HuH-7.5 (cell line): ENCODE measurements at places on chromosomes 3 and 15.

GRCh38 chr15:70826634-70827033 lies 27.3 kb downstream of the LARP6 start:
- peak; percentile 42 for DNase-seq

DNA sequence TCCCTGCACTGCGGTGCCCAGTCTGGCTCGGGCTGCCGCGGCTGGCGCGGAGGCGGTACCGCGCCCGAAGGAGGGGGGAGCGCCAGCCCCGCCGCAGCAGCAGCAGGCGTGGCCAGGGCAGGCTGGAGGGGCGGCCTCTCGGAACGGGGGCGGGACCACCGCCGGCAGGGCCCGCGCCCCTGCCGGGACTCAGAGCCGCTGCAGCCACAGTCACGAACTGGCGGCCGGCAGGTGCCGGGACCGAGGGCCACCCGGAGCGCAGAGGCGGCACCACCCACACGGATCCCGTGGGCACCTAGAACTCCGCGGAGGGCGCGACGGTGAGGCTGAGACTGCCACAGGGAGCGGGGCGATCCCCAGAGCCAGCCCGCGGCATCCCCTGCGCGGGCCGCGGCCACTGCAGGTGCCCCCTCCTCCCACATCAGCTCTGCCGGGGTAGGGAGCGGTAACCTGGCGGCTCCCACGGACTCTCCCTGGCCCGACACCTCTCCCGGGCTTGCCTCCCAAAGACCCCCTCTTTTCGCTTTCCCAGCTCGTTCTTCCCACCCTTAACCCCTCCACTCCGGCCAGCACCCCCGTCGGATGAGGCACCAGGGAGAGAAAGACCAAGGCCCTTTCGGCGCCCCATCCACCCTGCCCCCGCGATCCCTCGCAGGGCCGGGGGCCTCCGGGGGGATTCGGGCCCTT lies at the start of gene VWA5B2:
TSS of gene VWA5B2 (plus strand) at position 192 of the 687 bp plus-strand sequence. CDS start 944 bp downstream, outside the sequence.
- peak; percentile 93 for DNase-seq

- no peak for DNase-seq
These were observed 79.8 kb upstream of the MDFIC2 start for GRCh38 chr3:70392227-70392626.

DNA sequence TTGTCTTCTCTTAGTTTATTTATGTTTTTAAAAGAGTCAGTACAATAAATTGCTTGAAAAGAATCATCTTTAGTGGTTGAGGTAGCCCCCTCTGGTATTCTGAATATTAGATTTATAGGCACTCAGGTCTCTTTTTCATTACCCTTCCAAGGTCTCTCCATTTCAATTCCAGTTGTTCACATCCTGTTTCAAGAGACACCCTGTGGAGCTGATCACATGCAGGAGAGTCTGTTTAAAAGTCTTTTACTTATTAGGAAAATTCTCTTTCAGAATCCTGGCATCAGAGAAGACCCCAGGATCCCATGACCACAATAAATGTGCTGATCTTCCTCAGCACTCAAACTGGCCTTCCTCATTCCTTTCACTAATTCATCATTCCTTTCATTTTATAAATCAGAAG lies 195.7 kb downstream of the ZIC4 start:
- DNase-seq, result no peak

DNA sequence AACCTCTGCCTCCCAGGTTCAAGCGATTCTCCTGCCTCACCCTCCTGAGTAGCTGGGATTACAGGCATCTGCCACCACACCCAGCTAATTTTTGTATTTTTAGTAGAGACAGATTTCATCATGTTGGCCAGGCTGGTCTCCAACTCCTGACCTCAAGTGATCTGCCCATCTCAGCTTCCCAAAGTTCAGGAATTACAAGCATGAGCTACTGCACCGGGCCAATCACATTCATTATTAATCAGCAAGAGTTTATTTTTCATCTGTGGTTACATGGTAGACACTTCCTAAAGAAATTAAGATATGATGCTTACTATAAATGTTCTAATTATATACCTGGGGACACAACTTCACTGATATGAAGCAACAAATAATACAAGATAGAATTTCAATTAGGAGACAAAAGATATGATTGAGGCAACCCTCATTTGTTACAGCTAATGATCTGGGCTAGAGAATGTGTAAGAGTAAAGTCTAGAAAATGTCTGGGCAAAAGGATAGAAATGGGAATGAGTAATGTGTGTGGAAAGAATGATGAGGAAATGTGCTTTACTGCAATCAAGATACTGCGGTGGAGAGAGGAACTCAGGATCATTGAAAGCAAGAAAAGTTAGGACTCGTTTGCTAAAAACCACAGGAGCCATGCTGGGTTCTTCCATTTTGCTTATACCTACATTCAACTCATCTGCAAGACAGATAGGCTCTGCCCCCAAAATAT lies 366.8 kb downstream of the ZIC1 start:
- no peak for DNase-seq

DNA sequence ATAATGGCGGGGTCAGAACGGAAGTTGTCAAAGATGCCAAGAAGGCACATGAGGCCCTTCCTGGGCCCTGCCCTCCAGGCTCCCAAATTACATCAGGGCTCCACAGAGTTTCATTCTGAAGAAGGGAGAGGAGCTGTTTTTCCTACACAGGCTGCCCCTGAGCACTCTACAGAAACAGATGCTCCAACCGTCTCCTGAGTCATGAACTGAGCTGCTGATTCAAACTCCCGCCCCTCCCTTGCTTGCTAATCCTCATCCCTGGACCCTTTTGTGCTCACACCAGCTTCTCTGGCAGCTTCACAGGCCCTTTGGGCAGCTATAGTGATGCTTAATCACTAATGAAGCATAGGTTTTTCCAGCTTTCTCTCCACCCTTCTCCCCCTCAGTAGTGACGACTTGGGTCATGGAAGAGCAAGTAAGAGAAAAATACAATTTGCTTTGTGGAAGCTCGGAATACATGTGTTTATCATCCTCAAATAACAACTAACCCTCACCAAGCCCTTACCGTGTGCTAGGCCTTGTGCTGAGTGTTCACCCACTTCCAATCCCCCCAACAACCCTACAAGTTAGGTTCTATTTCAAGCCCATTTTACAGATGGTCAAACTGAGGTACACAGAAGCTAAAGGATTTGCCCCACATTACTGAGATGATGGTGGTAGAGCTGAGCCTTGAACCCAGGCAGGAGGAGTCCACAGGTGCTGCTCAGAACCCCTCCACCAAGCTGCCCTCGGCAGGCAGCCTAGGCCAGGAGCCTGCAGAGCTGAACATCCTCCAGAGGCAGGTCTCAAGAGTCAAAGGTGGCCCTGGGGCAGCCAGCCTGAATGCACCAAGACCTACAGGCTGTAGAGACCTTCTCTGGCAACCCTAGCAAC lies 21.9 kb downstream of the MEGF11 start:
- no peak for DNase-seq

- DNase-seq, result no peak
These were observed 9.2 kb upstream of the ACSBG1 start for GRCh38 chr15:78243491-78243941.

DNA sequence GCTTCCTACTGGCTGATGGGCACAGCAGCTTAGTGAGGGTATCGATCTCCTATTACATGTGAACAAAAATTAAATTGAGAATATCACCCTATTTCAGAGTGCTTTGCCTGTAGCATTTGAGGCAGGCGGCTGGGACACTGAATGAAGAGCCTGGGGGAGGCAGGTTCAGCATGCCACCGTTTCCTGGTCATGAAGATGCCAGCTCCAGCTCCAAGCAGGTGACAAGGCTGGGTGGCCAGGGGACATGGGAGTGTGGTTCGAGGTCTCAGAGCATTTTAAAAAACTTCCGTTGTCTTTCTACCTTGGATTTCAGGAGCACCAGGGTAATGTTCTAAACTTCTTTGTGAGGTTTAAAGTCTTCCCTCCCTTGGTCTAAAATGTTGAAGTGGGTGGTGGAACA lies 158.2 kb downstream of the RPLP1 start:
- DNase-seq, result no peak

DNA sequence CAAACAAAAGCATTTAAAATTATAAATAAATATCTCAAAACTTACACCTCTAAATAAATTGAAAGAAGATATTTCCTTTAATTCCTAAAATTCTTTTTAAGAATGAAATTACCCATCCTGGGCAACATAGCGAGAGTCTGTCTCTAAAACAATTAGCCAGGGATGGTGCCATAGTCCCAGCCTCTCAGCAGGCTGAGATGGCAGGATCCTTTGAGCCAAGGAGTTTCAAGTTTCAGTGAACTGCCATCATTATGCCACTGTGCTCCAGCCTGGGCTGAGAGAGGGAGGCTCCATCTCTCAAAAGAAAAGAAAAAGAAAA lies 25.4 kb downstream of the AADAC start:
- no peak for DNase-seq

DNA sequence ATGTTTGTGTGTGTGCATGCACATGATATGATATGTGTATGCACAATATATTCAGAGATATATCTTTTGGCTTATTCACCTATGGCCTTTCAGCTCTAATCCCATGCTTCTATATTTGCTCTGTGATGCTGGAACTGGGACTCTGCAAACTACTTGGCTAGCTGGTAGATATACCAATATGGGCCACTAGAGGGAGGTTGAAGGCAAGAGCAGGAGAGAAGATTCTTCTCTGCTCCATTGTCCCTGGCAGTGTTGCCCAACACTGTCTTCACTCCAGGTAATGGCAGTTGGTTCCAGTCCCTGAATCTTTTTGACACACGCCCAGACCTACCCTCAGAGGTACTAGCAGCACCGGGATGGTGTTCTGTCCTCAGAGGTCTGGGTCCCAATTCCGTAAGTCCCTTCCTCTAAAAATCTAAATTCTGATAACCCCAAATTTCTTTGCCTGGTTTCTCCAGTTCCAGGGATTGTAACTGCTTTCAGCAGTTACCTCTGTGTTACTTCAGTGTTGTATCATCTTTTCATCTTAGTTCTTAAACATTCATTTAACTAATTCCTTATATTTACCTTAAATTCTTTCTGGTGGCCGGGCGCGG lies 44.7 kb downstream of the GTPBP8 start:
- peak; percentile 64 for DNase-seq

GRCh38 chr15:80437334-80437891 lies 33.2 kb downstream of the ARNT2 start:
- DNase-seq, result no peak

DNA sequence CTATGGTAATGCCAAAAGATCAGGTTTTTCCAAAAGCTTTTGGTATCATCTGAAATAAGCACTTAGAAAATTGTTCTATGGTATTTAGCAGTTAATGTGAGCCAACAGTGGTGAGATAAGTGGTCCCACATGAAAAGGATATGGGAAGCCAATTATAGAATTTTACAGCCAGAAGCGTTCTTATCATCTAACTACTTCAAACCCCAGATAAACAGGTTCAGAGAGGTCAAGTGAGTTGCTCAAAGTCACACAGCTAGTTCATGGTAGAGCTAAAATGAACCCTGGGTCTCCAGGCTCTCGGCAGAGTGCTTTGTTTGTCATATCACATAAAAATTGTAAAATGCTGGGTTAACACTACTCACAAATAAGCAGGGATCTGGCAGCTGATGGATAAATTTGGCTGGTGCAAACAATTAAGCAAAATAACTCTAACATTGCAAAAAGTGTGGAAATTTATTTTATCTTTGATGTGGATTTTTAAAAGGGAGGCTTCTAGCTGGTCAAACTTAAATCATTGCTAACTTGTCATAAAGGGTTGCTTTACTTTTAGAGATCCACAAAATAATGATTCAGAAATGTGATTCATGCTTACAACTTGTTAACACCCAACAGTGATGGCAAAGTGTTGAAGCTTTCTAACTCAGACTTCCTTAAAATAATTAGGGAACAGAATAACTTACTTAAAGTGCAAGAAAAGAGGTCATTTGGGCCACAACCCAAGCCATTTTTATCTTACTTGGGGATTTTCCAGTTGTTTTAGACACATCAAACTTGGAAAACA lies 202.8 kb upstream of the TBC1D5 start:
- DNase-seq, result no peak

- DNase-seq, result no peak
These were observed 103.8 kb downstream of the CPN2 start for GRCh38 chr3:194247350-194247740.

DNA sequence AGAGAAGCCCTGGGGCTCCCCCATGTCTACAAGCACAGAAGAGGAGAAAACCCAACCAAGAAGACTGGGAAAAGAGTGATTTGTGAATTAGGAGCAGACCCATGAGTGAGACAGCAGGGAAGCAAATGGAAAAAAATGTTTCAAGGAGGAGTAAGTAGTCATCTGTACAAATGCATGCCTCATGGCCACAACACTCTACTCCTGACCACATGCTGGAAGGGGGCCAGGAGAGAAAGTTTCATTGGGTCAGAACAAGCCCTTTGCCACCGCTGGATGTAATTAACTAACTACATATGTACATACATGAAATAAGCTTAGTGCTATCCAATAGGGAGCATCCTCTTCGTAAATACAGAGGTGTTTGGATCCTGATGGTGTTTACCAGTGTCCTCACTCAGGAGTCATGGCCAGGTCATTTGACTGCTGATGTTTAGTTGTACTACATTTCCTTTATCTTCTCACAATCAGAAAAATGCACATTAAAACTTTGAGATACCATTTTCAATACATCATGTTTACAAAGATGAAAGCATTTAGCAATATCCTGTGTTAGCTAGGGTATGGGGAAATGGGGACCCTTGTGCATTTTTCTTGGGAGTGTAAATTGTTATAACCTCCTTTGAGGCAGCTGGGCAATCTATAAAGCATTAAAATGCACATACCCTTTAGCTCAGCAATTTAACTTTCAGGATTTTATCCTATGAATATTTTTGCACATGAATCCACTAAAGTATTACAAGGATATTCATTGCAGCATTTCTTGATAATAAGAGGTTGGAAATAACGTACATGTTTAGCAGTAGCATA lies 27.1 kb downstream of the CLRN1 start:
- no peak for DNase-seq

DNA sequence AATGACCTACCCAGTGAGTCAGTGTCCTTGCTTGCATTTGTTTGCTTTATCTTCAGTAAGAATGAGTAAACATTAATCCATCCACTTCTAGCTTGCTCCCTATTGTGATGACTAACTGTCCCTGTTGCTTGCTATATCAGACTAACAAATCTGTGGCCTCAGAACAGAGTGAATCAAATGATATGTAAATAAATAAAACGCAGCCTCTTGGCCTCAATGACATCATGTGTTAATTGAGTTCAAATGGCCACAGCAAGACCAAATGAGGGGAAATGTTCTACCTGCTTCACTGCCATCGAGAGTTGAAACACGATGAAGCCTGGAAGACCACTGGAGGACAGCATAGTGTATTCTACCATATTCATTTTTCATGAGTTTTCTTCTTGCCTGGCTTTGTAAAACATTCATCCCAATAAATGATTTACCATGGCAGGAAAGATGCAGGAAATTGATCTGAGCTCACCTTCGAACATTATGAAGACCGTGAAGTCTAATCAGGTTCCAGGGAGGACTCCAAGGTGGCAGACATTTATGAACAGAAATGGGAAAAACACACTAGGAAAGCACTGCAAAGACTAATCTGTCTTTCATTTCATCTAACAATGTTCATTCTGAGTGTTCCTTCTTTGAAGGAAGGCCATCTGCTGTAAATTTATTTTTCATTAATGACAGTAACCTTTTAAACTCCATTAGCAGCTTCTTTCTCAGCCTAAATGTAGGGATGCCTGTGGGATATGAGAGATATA lies 1144.5 kb downstream of the TUSC7 start:
- DNase-seq, result no peak

- no peak for DNase-seq
These were observed 264.3 kb upstream of the ARHGEF26 start for GRCh38 chr3:153856932-153857331.

GRCh38 chr15:55991802-55992768 lies 1.3 kb downstream of the NEDD4 start:
- DNase-seq, result no peak
